ENCODE measurements at places on chromosomes 4 and X.

- no peak for DNase-seq
These were observed 227.3 kb upstream of the NOCT start for GRCh38 chr4:138788267-138788790.

DNA sequence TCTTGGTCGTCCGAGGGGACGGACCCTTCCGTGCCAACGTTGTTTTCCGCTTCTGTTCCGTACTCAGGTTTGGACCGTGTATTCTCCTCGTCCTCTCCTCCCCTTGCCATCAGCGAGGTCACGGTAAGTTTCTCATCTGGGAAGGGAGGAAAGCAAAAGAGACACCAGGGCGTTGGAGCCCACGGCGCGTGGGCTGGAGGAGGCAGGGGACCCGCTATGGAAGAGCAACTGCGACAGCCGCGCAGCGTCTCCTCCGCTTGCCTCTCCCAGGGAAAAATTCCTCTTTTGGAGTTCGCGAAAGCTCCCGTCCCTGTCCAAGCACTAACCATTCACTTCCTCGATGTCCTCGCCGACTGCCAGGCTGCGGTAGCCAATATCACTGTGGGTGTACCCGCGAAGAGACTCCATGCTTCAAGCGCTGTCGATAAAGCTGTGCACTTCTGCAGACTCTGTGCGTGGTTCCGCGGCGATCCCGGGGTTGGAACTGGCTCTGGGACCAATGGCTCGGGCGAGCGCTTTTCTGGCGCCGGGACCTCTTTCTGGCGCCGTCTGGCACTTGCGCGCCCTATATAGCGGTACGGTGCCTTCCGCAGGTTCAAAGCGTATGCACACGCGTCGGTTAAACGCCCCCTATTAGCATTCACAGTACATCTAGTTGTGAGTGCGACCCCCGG, at the start of gene ESX1:
TSS of gene ESX1 (minus strand) at position 492 of the 674 bp plus-strand sequence. CDS start at position 408, 84 bp downstream.
- DNase-seq = no peak

DNA sequence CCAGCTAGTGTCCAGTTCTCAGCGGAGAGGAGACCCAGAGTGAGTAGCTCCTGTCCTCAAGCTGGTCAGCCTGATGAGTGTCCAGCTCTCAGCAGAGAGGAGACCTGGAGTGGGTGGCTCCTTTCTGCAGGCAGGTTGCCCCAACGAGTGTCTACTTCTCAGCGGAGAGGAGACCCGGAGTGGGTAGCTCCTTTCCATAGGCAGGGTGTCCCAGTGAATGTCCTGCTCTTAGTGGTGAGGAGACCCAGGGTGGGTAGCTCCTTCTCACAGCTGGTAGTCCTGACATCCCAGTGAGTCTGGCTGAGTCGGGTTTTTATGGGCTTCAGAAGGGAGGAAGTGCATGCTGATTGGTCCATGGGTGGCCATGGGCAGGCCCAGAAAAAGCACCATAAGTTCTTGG, 55.7 kb upstream of the NUDT6 start:
- no peak for DNase-seq

- no peak for DNase-seq
These were observed 11.9 kb downstream of the WDR17 start for GRCh38 chr4:176077561-176077960.

GRCh38 chrX:66766318-66766717, 127.4 kb upstream of the EDA2R start:
- no peak for DNase-seq

DNA sequence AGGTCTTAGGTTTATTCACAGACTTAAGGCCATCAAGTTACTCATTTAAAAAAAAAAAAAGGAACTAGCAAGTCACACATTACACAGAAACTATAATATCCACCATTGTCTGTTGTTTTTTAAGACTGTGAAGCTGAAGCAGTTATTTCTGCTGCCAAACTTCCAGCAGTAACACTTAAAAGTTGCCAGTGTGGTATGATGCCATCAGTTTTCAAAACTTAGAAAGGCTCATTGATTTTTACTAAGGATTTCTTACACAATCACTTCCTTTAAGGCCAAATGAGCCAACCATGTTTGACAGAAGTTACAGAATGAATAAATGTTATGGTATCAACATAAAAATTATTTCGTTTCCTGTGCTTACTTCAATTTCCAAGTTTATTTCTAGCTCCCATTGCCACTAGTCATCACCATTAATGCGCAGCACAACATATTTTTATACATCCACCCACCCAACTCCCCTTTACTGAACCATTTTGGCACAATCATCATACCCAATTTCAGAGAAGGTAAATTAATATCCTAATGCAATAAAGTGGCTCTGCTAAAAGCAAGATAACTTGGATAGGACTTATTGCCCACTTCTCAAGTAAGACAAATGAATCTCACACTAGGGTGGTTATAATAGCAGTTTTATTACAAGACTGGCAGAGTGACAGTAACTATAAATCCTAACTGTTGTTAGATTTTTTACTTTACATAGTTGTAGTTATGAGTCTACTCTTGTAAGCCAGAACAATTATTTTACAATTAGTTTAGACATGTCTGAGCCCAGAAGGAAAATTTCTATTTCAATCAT, 13.1 kb downstream of the PDGFC start:
- DNase-seq = no peak

- no peak for DNase-seq
These were observed 83.3 kb downstream of the HPRT1 start for GRCh38 chrX:134543288-134543687.

GRCh38 chrX:70427365-70427764, 4.3 kb downstream of the GDPD2 start:
- no peak for DNase-seq

- no peak for DNase-seq
These were observed 23.4 kb downstream of the PPP4R3C start for GRCh38 chrX:27439771-27440170.
